ENCODE measurements at places on chromosomes 7 and 10.
A peak's percentile ranks its signal among the peaks of the same experiment; 100 is the strongest.

- DNase-seq, result no peak
Observed at GRCh38 chr7:29605671-29606070, 42.0 kb downstream of the PRR15 start.

DNA sequence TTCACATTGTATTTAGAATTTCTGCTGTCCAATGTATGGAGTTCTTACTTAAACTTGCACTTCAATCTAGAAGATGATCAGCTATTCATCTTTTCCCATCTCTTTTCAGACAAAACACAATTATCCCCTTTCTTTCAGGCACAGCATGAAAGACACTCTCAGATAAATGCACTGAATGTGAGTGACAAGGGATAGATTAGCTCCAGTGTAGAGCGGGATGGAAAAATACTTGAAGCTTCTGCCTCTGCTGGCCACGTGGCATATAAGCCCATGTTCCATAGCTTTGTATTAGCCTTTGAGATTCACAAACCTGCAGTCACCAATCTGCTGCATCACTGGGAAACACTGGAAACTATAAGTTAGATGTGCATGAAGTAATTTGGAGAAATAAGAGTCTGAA lies 162.2 kb upstream of the FAM3C start:
- no peak for DNase-seq

DNA sequence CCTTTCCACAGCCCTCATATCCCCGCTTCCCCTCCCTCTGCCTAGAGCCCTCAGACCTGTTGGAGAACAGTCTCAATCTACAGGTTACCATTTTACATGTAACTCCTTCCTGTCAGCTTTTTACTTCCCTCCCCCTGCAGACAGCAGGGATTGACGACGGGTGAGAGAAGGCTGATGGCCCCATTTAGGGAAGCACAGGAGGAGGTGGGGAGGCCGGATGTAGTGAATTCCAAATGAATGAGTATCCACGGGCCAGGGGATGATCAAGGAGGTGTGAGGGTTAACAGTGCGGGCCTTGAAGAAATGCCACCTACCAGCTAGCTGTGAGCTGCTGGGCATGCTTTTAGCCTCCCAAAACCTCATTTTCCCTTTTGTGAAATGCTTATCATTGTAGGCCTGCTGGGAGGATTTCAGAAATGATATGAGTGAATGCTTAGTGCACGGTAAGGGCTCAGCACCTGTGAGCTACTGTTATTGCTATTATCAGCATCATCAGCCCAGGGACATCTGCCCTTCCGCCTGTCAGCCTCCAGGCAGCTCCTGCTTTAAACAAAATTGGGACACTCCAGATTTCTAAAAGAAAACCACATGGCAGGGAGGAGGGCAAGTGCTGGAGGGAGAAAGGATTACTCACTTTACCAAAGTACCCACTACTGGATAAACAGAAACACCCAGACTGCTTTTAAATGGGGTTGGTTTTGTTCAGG lies 6.5 kb upstream of the NANOS1 start:
- DNase-seq, result no peak

DNA sequence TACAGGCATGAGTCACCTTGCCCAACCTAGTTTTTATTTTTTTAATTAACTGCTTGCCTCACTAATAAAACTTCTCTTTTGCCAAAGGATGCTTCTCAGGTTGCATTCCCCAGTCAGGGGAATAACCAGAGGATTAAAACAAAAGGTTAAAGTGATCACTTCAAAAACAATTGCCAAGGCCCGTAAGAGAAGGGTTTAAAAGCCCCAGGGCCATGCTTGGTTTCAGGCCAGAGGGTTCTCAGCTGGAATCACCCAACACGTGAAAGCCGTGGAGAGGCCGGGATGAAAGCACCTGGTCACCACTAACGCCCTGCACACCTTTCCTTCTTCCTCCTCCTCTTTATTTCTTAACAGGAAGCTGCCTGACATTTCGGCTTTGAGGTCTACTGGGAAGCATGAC lies 587.5 kb downstream of the PTPRN2 start:
- no peak for DNase-seq

- DNase-seq, result peak; percentile 49
Observed at GRCh38 chr10:119680050-119680449, 28.9 kb downstream of the BAG3 start.

DNA sequence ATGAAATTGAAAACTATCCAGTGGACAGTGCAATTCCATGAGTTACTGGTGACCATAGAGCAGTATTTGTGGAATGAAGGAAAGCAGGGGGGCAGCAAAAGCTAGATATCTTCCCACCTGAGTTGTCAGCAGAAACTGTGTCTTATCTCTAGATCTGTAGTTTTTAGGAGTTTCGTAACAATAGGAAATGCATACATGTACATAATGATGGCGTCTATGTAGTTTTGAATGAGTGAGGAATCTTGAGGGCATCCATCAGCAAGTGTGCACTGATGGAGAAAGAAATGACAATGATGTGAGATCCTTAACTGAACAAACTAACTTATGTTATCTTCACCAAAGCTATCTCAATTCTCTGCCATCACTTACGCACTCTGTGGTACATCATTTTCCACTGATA lies 114.5 kb downstream of the LRRC4 start:
- DNase-seq, result no peak

DNA sequence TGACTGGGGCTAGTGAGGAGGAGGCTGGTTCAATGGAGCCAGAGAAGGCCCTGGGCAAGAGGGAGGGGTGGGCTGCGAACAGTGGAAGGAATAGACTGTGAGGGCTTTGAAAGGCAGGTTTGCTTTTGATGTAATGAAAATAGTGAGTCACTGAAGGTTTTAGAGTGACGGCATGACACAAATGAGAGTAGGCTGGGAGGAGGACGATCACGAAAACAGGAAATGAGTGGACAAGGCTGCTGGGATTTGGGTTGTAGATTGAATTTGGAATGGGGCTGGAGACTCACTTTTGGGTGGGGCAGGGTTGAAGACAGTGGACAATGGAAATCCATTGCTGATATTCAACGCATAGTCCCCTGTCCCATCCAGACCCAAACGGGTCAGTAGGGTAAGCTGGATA lies 139.6 kb downstream of the CDH23 start:
- DNase-seq, result no peak

GRCh38 chr7:117250801-117251200 lies 72.1 kb downstream of the WNT2 start:
- DNase-seq, result no peak

DNA sequence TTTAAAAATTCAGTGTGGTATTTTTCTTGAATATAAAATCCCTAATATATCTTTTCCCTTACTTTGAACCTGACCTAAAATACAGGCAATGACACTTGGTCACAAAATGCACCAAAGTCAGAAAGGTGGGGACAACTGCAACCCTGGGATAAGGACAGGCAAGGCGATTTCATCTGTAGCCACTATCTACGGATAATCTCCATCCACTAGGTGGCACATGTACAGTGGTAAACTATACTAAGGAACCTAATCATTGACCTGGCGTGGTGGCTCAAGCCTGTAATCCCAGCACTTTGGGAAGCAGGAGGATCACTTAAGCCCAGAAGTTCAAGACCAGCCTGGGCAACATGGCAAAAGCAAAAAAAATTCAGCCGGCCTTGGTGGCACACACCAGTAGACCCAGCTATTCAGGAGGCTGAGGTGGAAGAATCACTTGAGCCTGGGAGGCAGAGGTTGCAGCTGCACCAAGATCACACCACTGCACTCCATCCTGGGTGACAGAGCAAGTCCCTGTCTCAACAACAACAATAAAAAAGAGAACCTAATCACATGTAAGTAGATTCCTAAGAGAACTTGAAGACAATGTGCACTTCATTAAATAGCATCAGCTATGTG lies 98.9 kb downstream of the KMT2C start:
- peak; percentile 8 for DNase-seq

DNA sequence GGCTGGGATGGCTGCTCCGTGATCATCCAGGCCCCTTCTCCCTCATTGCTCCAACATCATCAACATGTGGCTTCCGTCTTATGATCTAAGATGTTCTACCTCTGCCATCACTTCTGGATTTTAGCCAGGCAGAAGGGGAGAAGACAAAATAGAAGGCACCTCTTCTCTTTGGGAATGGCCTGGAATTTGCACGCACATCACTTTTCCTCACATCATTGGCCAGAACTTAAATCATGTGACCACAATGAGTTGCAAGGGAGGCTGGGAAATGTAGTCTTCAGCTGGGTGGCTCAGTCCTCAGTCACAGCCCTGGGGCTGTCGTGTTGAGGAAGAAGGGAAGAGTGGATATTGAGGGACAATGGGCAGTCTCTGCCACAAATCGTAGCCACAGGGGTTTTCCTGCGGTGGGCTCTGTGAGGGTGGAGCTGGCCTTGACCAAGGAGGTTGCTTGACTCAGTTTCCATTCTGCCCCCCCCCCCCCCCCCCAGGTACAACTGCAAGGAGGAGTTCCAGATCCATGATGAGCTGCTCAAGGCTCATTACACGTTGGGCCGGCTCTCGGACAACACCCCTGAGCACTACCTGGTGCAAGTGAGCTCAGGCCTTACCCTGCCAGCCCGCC lies 50.3 kb downstream of the PALD1 start:
- no peak for DNase-seq

GRCh38 chr10:45460235-45460878 lies 86.3 kb downstream of the ALOX5 start:
- no peak for DNase-seq

GRCh38 chr7:27119412-27119911 lies 11.1 kb downstream of the HOXA4 start:
- no peak for DNase-seq

GRCh38 chr10:113894581-113894980 lies 40.1 kb downstream of the NHLRC2 start:
- DNase-seq, result no peak

GRCh38 chr10:78617115-78617514 lies 451.7 kb upstream of the ZMIZ1 start:
- no peak for DNase-seq

DNA sequence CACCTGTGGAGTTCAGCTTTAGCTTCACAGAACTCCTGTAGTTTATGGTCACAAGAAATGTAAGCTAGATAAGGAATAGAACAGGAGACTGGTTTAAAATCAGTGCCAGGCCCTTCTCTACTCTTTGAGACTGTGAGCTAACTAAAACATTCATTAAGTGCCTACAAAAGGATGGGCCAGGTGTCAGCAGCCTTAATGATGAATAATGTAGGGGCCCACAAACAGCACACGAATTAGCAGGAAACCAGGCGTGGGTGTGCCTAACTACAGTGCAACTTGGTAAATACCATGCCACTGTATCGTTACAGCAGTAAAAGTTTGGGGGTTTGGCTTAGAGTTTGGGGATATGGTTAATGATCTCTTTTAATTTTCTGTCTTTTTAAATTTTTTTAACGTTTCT lies 6.1 kb upstream of the ABLIM1 start:
- DNase-seq, result no peak

DNA sequence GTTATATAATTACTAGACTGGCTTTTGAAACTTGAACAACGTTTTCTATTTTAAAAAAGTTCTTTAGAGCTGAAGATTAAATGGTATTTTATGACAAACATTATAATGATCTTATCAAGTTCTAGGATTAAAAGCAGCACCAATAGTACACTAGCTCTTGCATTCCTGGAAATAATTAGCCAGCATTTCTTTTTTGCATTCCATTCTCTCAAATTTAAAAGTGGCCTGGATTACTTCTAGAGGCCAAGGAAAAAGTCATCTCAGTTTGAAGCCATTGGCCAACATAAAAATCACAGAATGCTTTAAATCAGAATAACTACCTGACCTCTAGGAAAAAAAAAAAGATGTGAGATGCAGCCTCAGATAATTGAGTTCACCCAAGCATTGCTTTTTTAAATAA lies 1326.4 kb upstream of the SORCS1 start:
- no peak for DNase-seq

- no peak for DNase-seq
Observed at GRCh38 chr7:123757095-123757494, 8.3 kb upstream of the WASL start.

DNA sequence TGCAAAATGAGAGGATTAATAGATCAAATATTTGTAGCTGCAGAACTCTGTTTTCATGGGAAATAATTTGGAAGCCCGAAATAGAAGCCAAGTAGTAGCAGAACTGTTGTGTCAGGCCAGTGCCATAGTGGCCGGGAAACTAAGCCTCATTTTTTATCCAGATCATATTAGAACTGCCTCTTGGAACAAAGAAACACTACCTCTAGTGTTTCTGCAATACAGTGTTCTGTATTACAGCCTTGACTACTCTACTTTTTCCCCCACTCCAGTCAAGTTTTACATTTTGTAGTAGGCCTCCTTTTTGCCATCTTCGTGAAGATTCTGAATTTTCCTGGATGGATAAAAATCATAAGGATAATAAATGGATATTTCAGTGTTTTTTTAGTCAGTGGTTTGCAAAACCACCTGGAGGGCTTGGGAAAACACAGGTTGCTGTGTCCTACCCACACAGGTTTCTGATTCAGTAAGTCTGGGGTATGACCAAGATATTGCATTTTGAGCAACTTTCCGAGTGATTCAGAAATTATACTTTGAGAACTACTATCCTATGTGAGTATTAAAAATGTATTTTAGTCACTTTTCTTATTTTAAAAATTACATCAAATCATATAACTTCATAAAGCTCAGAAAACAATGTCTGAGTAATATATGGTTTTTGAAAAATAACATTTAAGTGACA lies 326.2 kb upstream of the KAT6B start:
- no peak for DNase-seq

DNA sequence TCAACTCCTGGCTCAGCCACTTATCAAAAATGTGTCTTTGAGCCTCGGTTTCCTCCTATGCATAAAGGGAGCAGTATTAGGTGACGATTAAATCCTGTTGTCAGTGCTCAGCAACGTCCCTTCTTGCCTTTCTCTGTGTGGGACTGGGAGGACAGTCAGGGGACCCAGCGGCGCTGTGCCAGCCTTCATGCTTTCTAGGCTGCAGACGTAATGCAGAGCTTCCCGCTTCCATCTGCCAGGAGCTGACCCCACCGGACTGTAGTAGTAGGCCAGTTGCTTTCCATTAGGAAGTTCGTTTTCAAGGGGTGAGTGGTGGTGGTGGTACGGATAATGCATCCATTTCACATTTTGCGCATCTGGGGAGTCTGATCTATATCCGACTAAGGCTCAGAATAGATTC lies 321.8 kb downstream of the PLXNA4 start:
- no peak for DNase-seq

- DNase-seq, result no peak
Observed at GRCh38 chr10:127949831-127950230, 42.9 kb downstream of the PTPRE start.

DNA sequence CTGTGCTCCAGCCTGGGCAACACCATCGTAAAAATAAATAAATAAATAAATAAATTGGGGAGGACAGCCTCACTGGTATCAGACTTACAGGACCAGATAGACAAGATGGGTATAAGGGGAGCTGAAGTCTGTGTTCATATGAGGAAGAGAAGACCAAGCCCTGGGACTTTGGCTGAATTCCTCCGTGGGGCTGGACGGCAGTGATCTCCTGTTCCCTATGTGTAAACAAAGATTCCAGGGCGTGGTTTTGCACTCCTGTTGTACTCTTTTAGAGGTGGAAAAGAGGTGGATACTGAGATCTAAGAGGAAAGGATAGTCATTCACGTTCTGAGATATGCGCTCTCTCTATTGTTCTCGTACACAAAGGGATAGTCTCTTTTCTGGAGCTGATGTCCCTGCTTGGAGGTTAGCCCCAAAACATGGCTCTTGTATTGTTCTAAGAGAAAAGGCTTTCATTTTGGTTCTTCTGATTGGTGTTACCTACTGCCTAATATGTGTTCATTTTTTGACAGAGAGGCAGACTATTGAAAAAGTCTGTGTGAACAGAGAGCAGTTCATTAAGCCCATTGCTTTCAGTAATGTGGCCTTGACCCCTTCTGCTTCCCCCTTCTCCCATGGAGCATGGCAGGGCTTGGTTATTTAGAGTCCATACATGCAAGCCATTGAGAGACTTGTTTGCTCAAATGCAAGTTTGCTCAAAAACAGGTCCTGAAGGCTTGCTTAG lies 12.3 kb downstream of the KCTD7 start:
- DNase-seq, result peak; percentile 71

GRCh38 chr7:149790146-149790548 lies 16.8 kb upstream of the ZNF467 start:
- DNase-seq, result no peak

Measured in prostate gland (tissue), 2 donors.